Mesenchymal stem cell (in vitro differentiated cells and primary cell): ENCODE measurements at places on chromosomes 1 and 21.

DNA sequence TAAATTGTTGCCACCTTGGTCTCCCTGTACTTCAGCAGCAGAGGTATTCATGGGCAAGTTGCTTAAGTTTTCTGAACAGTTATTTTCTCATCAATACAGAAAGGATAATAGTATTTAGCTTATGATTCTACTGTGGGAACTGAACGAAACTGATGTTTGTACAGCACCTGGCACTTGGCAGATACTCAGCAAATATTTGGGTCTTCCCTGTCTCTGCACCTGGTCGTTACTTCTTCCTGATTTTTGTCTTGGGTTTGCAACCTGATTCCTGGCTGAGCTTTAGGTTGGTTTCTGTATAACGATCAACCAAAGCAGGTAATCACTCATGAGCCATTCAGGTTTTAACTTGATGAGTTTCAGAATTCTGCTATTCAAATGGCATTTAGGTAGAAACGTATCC, 490.6 kb downstream of the KIF26B start:
- no peaks in the 10 kb centered on the region for H3K36me3 ChIP-seq
- no peak for DNase-seq
- no peak overlapping the region for H3K4me3 ChIP-seq
- no peaks in the 10 kb centered on the region for H3K27me3 ChIP-seq

DNA sequence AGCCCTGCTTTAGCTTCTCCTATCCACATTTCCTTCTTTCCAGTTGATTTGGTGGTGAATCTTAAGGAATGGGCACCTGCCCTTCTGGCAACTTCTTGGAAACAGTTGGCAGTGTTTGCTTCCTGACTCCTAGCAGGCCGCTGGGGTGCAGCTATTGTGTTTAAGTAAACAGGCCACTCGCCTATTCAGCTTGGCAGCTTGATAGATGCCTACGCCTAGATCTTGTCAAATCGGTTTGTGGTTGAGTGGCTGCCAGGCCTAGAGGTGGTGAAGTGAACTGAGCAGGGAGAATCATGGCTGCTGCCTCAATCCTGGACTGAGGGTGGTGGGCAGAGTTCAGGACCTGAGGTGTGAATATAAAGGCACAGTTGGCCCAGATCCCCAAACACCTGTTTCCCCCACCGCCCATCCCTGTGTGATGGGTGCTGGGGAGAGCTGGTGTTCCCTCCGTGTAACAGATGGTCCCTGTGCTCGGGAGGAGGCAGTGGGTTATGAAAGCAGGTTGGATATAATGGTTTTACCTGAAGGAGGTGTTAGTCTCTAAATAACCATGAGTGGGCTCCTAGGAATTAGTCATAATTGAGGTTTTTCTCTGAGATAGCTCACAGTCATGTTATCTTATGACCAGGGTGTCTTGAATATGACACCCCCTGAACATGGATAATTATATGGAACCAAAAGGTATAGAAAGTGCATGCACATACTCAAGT, 940 bp upstream of the PLA2G2C start:
- no peaks in the 10 kb centered on the region for H3K36me3 ChIP-seq
- H3K4me1 ChIP-seq: peaks cover 4% of the 10 kb centered on the region
- peaks cover 89% of the 10 kb centered on the region for H3K27me3 ChIP-seq
- no peak overlapping the region for H3K4me3 ChIP-seq
- H3K27ac ChIP-seq: no peak overlapping the region

- H3K36me3 ChIP-seq: no peaks in the 10 kb centered on the region
- H3K4me3 ChIP-seq: no peak overlapping the region
- no peaks in the 10 kb centered on the region for H3K4me1 ChIP-seq
- H3K27me3 ChIP-seq: no peaks in the 10 kb centered on the region
- no peak for DNase-seq
Observed at GRCh38 chr1:170776252-170776651, 112.3 kb downstream of the PRRX1 start.

DNA sequence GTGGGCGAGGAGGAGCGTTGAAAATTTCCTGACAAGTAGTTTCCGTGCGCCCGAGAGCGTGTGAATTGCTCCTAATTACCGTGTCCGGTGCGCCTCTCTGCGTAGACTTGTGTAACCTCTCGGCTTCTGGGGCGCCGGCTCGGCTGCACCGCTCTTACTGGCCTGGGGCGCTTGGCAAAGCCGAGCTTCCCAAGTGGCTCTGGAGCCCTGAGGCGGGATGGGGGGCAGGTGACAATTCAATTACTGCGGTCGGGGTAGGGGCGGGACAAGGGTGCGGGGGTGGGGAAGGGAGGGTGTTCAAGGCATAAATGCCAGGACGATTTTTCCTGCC, 392 bp upstream of the DMRTA2 start:
- no peak overlapping the region for H3K27ac ChIP-seq
- peak; percentile 36 for DNase-seq
- H3K4me1 ChIP-seq: peaks cover 51% of the 10 kb centered on the region
- no peak overlapping the region for H3K4me3 ChIP-seq
- H3K36me3 ChIP-seq: peaks cover 4% of the 10 kb centered on the region

GRCh38 chr1:241180569-241180968, 176.4 kb downstream of the RGS7 start:
- no peak for DNase-seq
- H3K4me1 ChIP-seq: no peaks in the 10 kb centered on the region
- H3K4me3 ChIP-seq: no peak overlapping the region
- H3K27ac ChIP-seq: no peak overlapping the region
- H3K27me3 ChIP-seq: no peaks in the 10 kb centered on the region

- H3K4me1 ChIP-seq: no peaks in the 10 kb centered on the region
- H3K27ac ChIP-seq: no peak overlapping the region
- DNase-seq: no peak
- no peaks in the 10 kb centered on the region for H3K27me3 ChIP-seq
- no peaks in the 10 kb centered on the region for H3K36me3 ChIP-seq
Observed at GRCh38 chr1:180527101-180527669, 24.8 kb upstream of the ACBD6 start.

GRCh38 chr1:17544776-17545350, 5.4 kb downstream of the ARHGEF10L start:
- H3K27me3 ChIP-seq: no peaks in the 10 kb centered on the region
- peaks cover 26% of the 10 kb centered on the region for H3K4me1 ChIP-seq
- no peak overlapping the region for H3K27ac ChIP-seq
- no peak for DNase-seq
- H3K4me3 ChIP-seq: no peak overlapping the region

DNA sequence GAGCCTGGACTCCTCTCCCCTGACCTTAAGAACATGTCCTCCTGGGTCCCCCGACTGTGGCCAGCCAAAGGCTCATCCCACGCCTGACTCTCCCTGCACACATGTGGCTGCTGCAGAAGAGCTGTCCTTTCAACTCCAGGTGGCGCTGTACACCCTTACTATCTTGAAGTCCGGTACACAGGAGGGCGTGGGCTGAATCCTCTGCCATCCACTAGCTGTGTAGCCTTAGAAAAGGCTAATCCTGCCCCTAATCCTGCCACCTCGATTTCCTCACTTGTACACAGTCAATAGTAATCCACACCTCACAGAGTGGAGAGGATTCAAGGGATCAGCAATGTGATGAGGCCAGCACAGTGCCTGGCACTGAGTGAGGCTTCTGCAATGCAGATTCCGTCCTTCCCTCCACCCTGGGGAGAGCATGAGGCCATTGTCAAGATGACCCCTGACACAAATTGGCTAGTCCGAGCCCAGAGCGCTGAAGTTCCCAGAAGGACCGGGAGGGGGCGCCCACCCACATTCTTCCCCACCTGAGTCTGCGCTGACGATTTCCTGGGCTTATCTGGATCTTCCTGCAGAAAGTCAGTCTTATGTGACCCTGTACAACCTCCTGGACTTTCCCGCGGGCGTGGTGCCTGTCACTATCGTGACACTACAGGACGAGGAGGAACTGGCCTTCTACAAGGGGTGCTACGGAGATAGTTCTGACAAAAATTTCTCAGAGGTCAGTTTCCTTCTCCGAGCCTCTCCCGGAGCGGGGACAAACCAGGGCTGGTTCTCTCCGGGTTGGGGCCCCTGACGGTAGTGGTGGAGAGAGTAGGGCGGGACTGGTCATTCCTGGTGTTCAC, 47.1 kb upstream of the DMBX1 start:
- H3K4me3 ChIP-seq: peak overlapping the region; percentile 79
- peaks cover 53% of the 10 kb centered on the region for H3K27me3 ChIP-seq
- DNase-seq: peak; percentile 76
- H3K36me3 ChIP-seq: no peaks in the 10 kb centered on the region
- no peak overlapping the region for H3K27ac ChIP-seq

DNA sequence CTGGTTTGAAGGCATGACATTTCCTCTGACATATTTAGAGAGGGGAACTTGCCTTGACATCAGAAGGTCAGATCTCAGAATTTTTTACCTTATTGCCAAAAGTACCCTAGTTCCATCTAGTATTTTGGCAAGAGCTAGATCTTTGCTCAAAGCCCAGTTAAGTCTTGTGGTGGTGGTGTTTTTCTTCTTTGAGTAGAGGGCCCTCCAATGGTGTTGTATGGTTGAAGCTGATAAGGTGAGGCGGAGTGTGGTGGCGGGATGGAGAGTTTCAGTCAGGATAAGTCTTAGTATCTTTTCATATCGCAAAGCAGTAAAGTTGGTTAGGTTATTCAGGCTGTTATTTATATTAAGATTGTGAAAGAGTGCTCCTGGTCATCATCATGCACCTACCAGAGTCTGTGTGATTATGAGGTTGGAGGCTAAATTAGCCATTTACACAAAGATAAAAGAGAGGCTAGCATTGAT, 20.1 kb upstream of the MACF1 start:
- no peak overlapping the region for H3K4me3 ChIP-seq
- peak overlapping the region; percentile 80 for H3K27ac ChIP-seq
- no peaks in the 10 kb centered on the region for H3K36me3 ChIP-seq
- H3K27me3 ChIP-seq: no peaks in the 10 kb centered on the region
- no peak for DNase-seq

DNA sequence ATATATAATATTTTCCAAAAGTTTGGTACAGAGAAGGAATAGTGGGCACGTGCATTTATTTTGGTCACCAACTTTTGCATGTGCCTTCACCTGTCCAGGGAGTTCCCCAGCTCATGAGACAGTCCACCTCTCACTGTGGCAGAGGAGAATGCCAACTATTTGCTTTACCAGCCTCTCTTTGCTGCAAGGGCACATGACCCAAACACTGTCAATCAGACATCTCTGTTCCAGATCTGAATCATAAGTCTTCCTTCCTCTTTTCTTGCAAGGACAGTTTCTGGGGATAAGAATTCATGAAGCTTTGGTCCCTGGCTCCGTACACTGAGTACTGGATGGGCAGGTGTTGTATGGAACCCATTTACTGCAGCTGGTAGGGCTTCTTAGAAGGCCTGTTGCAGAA, 38.6 kb downstream of the C1orf87 start:
- no peak overlapping the region for H3K27ac ChIP-seq
- no peaks in the 10 kb centered on the region for H3K27me3 ChIP-seq
- H3K36me3 ChIP-seq: no peaks in the 10 kb centered on the region
- H3K4me3 ChIP-seq: no peak overlapping the region
- no peak for DNase-seq

GRCh38 chr1:31201931-31202360, 37.7 kb downstream of the NKAIN1 start:
- no peak overlapping the region for H3K27ac ChIP-seq
- H3K4me1 ChIP-seq: no peaks in the 10 kb centered on the region
- H3K4me3 ChIP-seq: no peak overlapping the region
- no peaks in the 10 kb centered on the region for H3K27me3 ChIP-seq
